ENCODE measurements at places on chromosomes 5 and 9.
A peak's percentile ranks its signal among the peaks of the same experiment; 100 is the strongest.

DNA sequence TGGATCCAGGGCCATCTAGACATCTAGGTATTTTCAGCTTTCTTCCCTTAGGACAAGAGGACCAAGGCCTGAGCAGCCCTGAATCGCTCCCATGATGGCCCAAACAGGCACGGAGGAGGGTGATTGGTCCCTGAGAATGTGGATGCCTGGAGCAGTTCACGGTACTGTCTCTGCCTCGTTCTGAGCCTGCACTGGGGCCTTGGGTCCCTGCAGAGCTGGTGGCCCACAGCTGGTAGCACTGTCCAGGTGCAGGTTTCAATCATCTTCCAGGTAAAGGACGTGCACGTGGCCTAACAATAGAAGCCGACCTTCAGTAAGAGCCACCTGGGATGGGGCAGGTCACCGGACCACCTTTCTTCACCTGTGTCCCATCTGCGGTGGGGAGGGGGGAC lies 19.4 kb upstream of the FCN1 start:
- no peak for DNase-seq

DNA sequence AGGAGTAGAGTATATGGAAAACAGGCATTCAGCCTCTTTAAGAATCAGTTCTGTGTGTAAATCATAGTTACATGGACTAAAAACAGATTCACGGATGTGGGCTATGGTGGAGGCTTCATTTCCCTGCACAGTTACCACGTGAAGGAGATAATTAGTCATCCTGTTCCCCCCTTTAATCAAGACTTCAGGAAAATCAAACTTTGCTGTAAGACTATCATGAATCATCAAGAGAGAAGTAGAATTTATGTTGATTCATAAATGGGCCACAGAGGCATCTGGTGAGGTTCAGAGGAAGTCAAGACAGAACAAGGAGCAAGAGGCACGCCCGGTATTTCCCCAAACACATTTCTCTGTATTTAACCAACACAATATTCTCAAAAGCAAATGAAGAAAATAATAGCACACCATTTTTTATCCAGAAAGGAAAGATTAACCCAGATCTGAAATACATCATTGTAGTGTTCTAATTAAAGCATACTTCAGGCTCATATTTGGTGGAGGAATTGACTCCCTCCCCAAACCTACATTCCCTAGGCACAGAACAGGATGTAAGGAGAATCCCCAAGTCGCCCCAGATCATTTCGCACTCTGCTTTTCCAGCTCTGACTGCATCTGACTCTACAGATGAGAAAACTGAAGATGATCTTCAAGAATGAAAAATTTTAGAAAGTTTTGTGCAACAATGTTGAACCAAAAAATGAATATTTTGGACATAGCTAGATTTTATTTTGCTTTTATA lies 175.8 kb upstream of the GAS1 start:
- DNase-seq: no peak

- no peak for DNase-seq
Observed at GRCh38 chr5:90645024-90645610, 86.5 kb downstream of the ADGRV1 start.

GRCh38 chr9:33092634-33093033 lies 16.2 kb upstream of the SMU1 start:
- DNase-seq: no peak

DNA sequence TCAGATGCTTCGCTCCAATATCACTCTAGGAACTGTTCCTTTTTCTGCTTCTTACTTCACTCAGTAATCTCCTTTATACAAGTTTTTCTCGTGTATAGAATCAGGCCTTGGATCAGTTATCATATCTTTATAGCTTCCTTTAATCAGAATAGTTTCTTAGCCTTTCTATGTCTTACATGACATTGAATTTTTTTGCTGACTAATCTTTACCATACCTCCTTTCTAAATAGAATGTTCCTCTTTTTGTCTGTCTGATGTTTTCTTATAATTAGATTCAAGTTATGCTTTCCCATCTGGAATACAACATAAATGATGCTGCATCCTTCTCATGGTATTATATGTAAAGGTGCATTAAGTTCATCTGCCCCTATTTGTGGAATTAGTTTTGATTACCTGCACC lies 40.2 kb upstream of the TYRP1 start:
- DNase-seq: no peak

DNA sequence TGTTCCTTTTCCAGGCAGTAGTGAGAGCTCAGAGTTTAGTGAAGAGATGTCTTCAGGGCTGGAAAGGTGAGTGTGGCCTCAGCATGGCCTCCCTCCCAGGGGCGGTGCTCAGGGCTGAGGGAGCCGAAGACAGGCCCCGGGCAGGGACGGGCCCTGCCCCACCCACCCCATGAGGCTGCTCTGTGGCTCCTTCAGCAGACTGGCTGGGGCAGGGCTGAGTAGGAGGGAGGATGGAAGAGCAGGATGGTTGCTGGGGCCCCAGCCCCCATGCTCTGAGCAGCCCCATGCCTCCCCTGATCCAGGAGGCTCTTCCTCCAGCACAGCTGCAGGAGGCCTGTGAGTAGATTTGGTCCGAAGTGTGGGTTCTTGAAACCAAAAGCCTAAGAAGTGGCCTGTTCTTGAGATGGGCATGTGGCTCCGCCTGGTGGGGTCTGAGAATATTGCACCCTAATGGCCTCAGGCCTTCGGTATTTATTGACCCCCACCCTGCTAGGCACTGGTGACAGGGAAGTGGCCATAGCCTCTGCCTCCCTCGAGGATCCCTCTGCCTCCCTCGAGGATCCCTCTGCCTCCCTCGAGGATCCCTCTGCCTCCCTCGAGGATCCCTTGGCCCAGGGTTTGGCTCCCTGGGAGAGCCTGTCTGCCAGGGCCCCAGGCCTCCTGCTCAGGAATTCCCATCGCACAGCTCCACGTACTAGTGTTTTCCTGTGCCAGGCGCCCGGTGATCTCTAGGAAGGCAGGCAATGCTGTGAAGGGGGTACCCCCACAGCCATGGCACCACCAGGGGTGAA lies 65.4 kb upstream of the GARNL3 start:
- peak; percentile 59 for DNase-seq

DNA sequence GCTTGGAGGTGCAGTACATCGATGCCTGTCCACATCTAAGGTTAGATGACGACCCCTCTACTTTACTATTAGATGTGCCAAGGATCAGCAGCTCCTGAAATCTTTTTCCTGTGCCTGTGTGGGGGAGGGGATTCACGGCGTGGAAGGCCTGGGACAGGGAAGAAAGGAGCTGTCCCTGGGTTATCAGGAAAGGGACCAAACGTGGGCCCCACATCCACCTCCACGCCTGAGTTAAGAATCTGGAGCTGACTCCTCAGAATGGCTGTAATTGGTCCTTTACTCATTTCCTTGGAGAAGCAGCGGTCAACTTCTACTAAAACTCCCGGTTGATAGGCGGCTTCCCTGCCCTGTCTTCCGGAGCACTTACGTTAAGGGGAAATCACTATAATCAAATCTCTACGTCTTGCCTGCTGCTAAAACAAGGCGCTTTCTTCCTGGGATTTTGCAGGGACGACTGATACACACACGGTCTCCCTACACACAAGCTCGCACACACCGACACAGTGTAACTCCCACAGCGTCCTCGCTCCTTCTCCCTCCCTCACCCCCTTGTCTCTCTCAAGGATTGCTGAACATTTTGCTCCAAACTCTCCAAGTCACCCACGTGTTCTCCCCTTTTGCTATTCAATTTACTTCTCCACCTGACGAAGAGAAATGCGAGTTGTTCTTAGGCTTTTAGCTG lies 1.4 kb downstream of the PDE4D start:
- no peak for DNase-seq

Measured in hippocampal formation (tissue), 2 donors.